Stimulated activated CD4-positive, alpha-beta T cell treated with anti-CD3 and anti-CD28 coated beads, Interleukin-4, amount 100 ng/mL, for 24 hours (primary cell): ENCODE measurements at places on chromosomes 6 and 20.

- no peak for DNase-seq
Observed at GRCh38 chr6:170005665-170006064, 254.2 kb downstream of the ERMARD start.

DNA sequence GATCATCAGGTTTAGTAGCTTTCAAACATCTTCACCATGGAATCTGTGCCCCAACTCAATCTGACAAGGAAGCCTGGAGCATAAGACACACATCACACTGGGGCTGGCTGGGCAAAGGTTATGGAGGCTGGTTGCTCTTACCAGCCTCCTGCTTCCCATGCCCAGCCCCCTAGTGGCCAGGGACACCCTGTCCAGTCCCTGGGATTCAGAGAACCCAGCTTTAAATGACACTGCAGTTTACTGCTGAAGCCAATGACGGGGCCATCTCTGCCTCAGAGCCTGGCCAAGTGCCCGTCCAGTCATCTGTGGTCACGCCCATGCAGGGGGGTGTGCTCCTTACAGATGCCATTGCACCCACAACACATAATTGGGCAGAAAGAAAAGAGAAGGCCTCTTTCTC is 272.9 kb downstream of the SMOC2 start:
- DNase-seq = no peak

DNA sequence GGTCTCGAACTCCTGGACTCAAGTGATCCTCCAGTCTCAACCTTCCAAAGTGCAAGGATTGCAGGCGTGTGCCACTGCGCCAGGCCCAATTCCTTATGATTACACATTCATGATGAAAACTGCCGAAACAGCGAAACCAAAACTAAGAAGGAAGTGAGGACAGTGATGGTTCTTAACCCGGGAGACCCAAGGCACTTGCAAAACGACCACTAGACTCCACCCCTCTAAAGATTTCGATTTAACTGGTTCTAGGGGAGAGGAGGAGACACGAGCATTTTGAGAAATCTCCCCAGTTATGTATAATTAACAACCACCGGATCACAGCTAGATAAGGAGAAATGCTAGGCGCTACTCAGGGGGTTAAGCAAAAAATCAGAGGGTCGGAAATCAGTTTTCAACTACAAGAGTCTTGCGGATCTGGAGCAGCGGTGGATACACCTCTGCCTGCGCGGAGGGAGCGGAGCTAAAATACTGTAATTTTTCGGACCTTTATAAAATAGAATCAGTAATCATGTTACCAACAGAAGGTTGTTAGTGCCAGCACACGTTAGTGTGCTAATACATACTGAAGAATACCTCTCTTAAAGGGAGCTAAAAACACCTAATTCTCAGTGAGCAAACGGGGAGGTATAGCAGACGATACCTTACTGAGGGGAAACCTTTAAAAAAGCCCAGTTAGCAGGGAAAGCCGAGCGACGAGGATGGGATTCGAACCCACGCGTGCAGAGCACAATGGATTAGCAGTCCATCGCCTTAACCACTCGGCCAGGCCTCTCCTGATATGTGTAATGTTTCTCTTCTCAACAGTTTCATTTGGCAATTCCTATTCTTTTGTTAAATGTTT is 60.0 kb upstream of the BTN3A2 start:
- peak; percentile 80 for DNase-seq

DNA sequence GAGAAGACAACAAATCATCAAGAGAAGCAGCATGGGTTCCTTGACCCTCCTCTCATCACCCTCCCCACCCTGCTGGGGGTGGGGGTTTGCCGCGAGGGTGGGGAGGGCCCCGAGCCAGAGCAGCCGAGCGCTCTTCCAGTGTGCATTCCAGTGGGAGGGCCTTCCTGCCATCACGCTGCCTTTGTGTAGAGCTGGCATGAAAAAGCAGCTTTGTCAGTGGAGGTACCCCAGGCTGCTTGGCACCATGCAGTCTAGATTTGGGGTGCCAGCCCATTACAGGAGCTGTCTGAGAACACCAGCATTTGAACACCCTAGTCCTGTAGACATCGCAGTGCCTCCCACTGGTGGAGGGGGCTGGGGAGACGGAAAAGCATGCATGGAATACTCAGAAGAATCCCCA is 12.2 kb downstream of the BAK1 start:
- no peak for DNase-seq

DNA sequence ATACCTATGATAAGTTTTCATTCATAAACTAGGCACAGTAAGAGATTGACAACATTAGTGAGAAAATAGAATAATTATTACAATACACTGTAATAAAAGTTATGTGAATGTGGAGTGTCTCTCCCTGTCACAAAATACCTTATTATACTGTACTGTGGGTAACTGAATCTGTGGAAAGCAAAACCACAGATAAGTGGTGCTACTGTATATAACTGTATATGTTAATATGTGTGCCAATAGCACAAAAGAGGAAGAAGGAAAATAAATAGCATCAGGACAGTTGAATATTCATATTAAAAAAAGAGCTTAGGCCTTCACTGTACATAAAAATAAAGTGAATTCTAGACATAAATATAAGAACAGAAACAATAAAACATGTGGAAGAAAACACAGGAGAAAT is 243.5 kb downstream of the CDKAL1 start:
- no peak for DNase-seq

DNA sequence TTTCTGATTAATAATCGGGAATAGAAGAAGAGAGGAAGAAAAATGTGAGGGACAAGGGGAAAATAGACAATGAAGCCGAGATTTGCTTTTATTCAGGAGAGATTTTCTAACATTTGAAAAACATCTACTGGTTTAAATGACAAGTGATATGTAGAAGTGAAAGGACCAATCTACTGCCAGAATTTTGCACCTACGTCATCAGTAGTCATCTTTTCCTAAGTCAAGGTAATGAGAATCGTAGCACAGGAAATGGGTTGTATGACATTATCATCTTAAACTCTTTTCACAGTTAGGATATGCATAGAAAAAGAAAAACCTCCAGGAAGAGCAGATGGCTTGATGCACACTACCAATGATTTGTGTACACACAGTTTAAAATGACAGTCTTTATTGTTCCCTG is 45.3 kb upstream of the RAB32 start:
- DNase-seq = no peak

- no peak for DNase-seq
Observed at GRCh38 chr20:8367689-8368088, 235.6 kb downstream of the PLCB1 start.

- DNase-seq = no peak
Observed at GRCh38 chr6:34201455-34202107, 35.1 kb upstream of the HMGA1 start.

DNA sequence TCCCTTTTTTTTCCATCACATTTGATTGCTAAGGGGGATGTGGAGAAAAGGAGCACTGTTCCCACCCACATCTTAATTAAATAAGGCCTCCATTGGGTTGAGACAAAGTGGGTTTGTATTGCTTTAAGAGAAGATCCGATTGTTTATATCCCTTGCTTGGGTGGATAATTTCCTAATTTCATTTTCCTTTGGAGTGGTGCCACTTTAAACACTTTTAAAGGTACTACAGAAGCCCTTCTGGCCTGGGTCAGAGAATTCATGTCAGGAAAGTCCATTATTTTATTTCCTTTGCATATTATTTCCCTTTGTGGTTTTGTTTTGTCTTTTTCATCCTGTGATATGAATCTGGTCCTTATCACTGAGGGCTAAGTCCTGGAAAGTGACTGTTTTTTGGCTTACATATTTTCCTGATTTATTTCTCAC is 56.9 kb downstream of the PHACTR2 start:
- no peak for DNase-seq

- DNase-seq = no peak
Observed at GRCh38 chr6:32908897-32909296, 31.9 kb downstream of the HLA-DMB start.

DNA sequence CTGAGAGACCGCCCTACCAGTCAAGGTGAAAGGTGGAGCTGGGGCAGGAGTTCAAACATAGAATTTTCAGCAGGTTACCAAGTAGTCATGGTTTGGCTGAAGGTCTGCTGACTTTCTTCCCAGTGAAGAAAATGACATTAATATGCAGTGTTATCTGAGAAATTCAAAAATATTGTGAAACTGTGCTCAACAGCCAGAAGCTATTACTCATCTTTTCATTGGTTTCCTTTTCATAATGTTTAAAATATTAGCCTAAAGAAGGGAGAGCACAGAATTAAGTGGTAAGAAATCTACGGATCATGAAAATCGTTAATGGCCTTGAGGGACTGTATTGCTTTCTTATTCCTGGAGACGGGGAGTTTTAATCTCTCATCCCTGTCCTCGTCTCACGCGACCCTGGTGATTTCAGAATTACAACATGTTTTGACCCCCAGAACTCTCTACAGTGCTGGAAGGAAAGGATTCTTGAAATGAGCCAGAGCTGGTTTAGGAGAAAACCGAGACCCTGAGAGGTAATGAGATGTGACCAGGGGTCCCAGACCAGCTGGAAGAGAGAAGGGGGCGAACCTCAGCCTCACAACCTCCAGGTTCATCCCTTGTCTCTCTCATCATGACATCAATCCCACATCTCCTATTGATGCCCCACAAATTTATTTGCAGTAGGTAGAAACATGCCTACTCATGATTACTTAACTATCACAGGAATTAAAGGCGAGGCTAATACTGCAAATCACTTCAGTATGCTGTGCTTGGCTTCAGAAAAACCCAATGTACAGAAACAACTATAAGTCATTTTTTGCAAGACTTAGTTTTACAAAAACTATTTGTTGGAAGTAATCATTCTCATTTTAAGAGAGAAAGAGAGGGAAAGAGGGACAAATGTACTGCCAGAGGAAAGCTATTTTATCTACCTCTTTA is 209.5 kb downstream of the FNDC1 start:
- DNase-seq = no peak

GRCh38 chr6:10658910-10659698 is 35.3 kb downstream of the C6orf52 start:
- no peak for DNase-seq

- DNase-seq = no peak
Observed at GRCh38 chr6:74070091-74070490, 374.1 kb downstream of the CD109 start.

- no peak for DNase-seq
Observed at GRCh38 chr6:129759796-129760605, 50.0 kb upstream of the ARHGAP18 start.

GRCh38 chr6:116166369-116166768 is 40.4 kb upstream of the COL10A1 start:
- no peak for DNase-seq

- DNase-seq = no peak
Observed at GRCh38 chr6:36320475-36320874, 16.2 kb downstream of the BNIP5 start.

GRCh38 chr6:87333033-87333432 is 4.0 kb upstream of the GJB7 start:
- DNase-seq = no peak
